DMS53 (cell line): ENCODE measurements at places on chromosomes 11 and 22.

- peak; percentile 15 for DNase-seq
Observed at GRCh38 chr11:116853461-116854073, 16.1 kb upstream of the APOA1 start.

- DNase-seq, result peak; percentile 89
Observed at GRCh38 chr22:35315855-35316745, 16.4 kb downstream of the TOM1 start.

GRCh38 chr22:30127749-30128166, 47.5 kb downstream of the HORMAD2 start:
- no peak for DNase-seq

- DNase-seq, result no peak
Observed at GRCh38 chr11:62142921-62143320, 19.1 kb downstream of the INCENP start.

GRCh38 chr11:69641681-69642548, 959 bp downstream of the CCND1 start:
- DNase-seq, result peak; percentile 48

DNA sequence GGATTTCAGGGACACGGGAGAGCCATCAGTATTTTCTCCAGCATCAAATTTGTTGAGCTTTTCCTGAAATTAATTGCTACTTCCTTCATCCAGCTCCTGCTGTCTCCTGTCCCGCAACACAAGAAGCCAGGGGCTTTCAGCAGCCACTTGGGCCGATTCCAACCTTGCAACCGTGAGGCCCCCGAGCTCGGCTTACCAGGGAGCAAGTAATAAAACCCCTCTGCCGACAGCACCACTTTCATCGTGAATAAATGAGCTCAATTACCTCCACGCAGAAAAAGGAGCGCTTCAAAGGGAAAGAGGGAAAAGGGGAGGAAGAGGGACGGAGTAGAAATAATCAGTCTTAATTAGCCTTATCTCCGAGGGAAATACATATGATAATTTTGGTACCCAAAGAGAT, 76.6 kb downstream of the CELSR1 start:
- DNase-seq, result no peak

DNA sequence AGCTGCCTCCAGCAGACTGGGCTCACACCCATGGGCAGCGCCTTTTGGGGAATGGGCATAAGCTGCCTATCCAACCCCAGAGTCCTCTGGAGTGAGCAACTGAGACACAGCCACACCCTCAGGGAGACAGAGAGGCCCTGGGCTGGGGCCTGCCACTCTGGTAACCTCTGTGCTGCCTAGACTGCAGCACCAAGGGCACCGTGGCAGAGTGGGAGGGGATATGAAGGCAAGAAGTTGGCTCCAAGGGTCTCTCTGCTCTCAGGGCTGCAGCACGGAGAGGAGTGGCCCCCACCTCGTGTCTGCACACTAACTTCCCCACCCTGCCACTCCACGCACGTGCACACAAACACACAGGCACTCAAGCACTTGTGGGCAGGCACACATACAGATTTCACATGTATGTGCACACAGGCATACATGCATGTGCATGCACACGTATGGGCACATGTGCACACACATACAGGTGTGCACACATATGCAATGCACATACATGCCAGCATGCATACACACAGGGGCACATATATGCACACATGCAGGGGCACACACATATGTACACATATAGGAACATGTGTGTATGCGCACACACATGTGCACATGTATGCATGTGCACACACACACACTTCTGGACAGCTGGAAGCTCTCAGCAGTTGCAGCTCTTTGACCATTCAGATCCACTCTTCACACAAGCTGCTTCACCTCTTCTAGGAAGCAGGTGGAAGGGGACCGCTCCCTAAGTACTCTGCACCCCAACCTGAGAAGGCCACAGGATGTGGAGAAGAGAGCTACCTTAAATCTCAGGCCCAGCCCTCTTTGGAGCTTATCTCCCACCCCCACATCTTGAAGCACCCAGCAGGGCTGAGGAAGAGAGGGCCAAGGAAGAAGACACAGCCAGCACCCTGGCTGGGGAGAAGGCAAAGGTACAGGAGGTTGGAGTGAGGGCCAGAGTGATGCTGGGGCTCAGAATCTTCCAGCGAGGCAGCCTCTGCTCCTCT, 4.3 kb downstream of the IGSF9B start:
- DNase-seq, result no peak

DNA sequence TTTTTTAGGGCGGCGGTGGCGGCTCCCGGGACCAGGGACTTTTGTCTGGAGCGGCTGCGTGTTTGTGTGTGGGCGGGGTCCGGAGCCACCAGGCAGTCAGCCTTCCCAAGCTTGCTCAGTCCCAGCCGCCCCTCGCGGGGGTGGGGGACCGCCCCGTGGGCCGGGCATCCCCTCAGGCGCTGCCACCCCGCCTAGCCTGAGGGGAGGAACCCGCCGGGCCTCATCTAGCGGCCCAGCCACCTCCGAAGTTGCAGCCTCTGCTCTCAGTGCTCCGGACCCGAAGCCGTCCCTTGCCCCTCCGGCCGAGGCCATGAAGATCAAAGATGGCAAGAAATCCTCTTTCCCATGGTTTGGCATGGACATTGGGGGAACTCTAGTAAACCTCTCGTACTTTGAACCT, 235.2 kb downstream of the OR4C45 start:
- DNase-seq, result no peak

GRCh38 chr11:706957-707816, 1.2 kb downstream of the EPS8L2 start:
- peak; percentile 73 for DNase-seq
